ENCODE measurements at places on chromosomes 7 and 10.

GRCh38 chr7:80941208-80941758 is 22.4 kb upstream of the SEMA3C start:
- no peak for DNase-seq

GRCh38 chr7:33986951-33987947 is 81.9 kb downstream of the BMPER start:
- no peak for DNase-seq

DNA sequence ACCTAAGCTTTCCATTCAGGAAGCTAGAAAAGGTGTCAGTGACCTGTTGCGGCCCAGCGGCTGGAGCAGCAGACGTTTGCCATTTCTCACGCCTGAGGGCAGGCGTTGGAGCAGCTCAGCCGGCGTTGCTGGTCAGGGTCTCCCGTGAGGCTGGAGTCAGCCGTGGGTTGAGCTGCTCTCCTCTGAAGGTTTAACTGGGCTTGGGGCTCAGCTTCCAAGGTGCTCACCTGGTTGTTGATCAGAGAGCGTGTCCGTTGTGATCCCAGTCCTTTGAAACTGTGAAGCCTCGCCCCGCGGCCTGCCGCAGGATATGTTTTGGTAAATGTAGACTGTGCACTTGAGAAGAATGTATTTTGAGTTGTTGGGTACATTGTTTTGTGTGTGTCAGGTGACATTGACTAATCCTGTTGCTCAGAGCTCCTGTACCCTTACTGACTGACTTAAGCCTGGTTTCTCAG is 20.6 kb upstream of the PWWP2B start:
- DNase-seq: no peak

DNA sequence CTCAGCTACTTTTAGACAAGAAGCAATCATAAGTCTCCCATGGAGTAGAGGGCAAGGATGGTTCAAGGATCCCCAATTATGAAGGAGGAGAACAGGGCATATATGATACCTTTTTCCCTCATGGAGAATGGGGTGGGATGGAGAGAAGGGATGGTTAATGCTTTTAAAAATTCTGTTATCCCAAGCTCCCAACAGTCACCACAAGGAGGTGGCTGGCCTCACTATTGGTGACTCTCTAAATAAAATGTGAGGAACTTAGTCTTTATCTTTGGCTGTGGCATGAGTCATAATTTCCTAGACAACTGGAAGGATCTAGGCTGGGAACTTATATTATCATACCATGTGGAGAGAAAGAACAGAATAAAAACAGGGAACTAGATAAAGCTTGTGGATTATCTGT is 297.0 kb downstream of the PHTF2 start:
- DNase-seq: no peak

GRCh38 chr10:3963191-3963673 is 178.2 kb upstream of the KLF6 start:
- no peak for DNase-seq

DNA sequence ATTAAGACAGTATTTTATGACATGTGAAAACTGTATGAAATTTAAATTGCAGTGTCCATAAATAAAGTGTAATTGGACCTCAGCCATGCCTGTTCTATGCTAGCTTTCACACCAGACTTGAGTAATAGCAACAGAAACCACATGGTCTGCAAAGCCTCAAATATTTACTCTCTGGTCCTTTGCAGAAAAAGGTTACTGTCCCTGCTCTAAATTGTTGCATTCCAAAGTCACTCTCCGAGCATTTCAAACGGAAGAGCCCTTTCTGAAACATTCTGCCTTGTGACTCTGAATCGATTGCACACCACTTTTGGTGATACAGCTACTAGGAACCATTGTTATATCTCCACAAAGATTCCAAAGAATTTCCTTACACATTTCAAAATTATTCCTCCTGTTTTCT is 81.0 kb upstream of the STK17A start:
- no peak for DNase-seq

- DNase-seq: no peak
Observed at GRCh38 chr7:106071999-106072714, 40.0 kb downstream of the SYPL1 start.

DNA sequence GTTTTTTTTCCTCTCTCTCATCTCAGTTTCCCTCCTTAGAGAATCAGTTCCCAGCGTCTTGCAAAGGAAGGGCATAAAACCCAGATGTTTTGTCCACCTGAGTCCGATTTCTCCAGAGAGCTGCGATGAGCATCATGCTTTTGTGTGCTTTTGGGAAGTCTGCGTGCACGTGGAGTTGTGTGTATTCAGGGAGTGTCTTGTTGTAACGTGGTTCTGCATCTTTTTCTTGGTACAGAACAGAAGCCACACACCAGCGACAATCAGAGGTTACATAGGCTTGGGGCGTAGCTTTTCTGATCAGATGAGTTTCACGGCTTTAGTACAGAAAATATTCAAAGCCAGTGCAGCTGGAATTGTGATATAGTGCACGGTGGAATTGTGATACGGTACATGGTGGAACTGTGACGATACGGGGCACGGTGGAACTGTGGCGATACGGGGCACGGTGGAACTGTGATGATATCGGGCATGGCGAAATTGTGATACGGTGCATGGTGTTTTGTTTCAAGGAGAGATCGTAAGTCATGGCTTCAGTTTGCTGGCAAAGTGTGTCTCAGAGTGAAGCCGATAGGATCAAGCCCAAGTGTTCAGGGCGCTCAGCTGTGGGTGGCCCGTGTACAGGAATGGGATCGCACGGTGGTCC is 32.8 kb downstream of the FOXK1 start:
- no peak for DNase-seq

- no peak for DNase-seq
Observed at GRCh38 chr7:50152486-50152885, 59.4 kb upstream of the ZPBP start.

GRCh38 chr10:86536294-86536861 is 14.8 kb upstream of the WAPL start:
- no peak for DNase-seq

DNA sequence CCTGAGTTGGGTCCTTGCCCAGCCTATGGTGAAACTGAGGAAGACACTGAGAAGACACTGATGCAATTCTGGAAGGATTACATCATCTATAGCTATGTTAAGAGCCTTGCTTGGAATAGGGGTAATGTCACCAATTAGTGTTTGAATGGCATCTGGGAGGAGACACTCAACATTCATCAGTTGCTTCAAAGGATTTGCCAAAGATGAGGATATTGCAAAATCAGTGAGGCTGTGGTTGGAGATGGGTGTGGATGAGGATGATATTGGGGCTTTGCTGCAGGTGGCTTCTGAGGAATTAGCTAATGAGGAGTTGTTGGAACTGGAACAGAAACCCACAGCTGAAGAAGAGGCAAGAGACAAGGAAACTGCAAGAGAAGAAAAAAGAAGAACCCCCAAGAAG is 146.7 kb upstream of the SP4 start:
- DNase-seq: no peak

DNA sequence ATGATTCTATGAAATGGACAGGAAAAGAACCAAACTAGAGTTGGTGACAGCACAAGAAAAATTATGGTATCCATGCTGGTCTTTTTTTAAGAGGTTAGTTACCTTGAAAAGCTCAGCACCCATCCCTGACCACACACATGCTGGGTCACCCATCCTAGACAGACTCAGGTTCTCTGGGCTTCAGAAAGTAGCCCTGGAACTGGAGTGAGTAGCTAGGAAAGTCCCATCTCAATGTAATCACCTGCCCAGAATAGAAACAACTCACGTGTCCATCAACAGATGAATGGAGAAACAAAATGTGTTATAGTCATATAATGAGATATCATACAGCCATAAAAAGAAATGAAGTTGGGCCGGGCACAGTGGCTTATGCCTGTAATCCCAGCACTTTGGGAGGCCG is 37.0 kb downstream of the GSDME start:
- no peak for DNase-seq

- DNase-seq: no peak
Observed at GRCh38 chr10:60042262-60042661, 135.9 kb upstream of the CCDC6 start.

DNA sequence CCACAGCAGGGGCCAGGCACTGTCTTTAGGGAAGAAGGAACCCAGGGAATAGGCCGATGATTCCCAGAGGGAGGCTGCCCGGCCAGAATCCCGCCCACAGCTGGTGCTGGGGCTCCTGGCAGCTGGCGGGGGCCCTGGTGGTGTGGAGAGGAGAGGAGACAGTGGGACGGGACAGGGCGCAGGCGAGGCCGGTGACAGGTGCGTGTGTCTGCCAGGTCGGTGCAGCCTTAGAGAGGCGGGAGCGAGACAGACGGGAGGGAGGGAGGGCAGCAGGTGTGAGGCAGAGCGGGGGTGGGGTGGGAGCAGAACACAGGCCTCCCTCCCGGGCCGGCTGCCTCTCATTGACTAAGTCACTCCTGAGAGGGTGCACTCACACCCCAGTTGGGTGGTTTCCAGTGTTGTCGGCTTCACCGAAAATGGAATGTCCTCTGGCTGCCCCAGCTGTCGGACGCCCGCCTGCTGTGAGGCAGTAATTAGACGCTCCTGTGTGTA is 55.2 kb downstream of the ELFN1 start:
- no peak for DNase-seq

- DNase-seq: peak; percentile 34
Observed at GRCh38 chr10:96719850-96720421, 378 bp downstream of the PIK3AP1 start.

DNA sequence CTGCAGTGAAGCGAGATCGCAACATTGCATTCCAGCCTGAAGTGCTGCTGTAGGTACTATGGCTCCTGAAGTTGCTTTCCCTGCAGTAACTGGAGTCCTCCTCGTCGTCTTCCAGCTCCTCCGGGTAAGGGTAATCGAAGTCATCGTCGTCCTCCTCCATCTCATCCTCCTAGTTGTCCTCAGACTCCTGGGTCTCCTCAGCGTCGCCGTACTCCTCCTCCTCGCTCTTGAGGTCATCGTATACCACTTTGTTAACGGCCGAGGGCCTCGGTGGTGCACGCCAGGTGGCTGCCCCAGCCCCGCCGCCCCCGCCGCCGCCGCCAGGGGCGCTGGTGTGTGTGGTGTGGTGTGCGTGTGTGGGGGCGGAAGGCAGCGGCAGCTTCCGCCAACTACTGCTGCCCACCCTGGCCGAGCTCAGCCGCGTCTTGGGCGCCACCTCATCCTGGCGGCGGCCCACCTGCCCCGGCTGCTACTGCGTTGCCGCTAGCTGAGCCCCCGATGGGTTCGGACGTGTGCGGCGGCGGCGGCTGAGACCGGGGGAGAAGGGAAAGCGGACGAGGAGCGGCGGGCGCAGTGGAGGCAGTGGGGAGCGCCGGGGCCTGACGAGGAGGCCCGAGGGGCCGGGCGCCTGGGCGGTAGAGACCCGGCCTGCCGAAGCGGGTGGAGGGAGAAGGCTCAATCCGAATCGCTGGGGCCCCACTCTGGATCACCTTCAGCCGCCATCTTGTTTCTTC is 11.8 kb upstream of the ACBD5 start:
- DNase-seq: peak; percentile 62

GRCh38 chr10:64813391-64813790 is 1292.2 kb downstream of the REEP3 start:
- no peak for DNase-seq

- no peak for DNase-seq
Observed at GRCh38 chr7:50202052-50202555, 102.4 kb upstream of the IKZF1 start.

DNA sequence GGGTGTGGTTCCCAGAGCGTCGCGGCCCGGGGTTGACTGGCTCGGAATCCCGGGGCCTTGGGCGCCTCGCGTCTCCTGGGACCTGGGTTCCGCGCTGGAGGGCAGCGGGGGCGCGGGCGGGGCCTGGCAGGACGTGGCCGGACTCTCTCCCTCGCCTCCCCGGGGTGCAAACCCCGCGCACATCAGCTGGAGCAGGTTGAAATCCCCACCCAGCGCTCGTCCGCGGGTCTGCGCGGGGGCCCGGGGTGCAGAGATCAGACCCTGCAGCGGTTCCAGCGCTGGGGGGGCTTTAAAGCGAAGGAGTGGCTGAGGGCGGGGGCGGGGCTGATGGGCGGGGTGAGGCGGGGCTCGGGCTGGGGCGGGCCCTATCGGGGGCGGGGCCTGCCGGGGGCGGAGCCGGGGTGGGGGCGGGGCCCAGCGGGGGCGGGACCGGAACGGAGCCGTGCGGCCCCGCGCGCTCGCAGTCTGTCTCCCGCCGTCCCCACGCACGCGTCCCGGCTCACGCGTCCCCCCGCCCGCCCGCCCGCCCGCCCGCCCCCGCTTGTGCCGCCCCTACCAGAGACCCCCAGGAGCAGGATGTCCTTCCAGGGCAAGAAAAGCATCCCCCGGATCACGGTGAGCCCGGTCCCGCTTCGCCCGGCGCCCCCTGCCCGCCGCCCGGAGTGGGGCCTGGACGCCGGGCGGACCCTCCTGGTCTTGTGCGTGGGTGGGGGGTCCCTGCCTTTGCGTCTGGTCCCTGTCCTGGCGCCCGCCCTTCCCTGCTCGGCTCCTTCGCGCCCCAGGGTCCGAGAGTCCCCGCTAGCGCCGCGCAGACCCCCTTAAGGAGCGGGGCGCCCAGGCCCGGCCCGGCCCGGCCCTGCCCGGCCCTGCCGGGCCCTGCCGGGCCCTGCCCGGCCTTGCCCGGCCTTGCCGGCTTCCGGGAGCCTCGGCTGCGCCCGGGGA is at the start of gene DPYSL4:
Gene DPYSL4 (plus strand): TSS at position 461 of the 942 bp plus-strand sequence. CDS start 116 bp downstream, at position 577.
- no peak for DNase-seq

GRCh38 chr10:113853578-113854012 is 287 bp downstream of the DCLRE1A start:
- no peak for DNase-seq

GRCh38 chr7:75740846-75741497 is 2.2 kb upstream of the HIP1 start:
- no peak for DNase-seq

DNA sequence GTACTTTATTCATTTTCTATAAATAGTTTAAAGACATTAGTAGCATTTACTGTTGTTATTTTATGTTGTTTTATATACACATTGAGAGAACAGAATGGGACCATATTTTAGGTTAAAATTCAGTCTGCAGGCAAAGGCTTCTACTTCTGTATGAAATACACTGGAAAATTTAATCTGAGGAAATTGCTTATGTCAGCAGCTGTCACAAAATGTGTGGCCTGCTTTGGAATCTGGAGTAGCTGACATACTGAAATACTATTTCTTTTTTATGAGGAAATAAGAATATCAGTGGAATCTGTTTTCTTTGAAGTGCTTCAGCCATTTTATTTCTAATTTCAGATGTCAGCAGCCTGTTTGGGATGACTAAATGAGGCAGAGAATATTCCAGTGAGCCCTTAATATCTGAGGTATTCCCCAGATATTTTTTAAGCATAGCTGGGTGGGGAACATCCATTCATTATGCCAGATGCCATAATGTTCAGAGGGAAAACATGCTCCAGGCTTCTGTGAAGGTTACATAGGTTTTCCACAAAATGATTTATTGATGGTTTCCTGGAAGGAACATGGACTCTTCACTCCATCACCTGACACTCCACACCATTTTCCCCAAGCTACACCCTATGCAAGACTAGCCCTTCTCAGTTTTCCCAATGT is 267.1 kb downstream of the ARL4A start:
- DNase-seq: no peak

GRCh38 chr10:110372656-110373055 is 67.9 kb upstream of the SMNDC1 start:
- no peak for DNase-seq

- DNase-seq: no peak
Observed at GRCh38 chr10:107557916-107558315, 393.4 kb upstream of the SORCS1 start.

Measured in stimulated activated CD8-positive, alpha-beta memory T cell treated with anti-CD3 and anti-CD28 coated beads, Interleukin-15, amount 100 ng/mL, for 1 hour (primary cell).